ENCODE measurements at places on chromosomes 4 and X.

DNA sequence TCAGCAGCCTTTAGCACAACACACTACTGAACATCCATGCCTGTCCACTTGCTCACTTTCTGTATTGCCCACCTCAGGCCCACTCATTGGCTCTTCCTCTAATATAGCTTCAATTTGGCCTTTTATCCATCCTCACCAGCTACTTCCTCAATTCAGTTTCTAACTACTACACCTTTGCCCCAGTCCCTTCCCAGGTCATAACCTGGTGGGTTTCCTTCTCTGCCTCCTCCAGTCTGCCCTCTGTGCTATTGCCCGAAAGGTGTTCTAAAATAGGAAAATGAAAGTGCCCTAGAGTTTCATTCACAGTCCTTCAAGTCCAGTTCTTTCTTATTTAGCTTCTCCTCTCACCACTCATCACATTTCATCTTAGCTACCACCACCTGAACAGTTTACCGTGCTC lies 23.1 kb downstream of the MOSPD2 start:
- no peak for DNase-seq

- no peak for DNase-seq
Measured at GRCh38 chrX:78124307-78124706, 15.1 kb downstream of the TAF9B start.

DNA sequence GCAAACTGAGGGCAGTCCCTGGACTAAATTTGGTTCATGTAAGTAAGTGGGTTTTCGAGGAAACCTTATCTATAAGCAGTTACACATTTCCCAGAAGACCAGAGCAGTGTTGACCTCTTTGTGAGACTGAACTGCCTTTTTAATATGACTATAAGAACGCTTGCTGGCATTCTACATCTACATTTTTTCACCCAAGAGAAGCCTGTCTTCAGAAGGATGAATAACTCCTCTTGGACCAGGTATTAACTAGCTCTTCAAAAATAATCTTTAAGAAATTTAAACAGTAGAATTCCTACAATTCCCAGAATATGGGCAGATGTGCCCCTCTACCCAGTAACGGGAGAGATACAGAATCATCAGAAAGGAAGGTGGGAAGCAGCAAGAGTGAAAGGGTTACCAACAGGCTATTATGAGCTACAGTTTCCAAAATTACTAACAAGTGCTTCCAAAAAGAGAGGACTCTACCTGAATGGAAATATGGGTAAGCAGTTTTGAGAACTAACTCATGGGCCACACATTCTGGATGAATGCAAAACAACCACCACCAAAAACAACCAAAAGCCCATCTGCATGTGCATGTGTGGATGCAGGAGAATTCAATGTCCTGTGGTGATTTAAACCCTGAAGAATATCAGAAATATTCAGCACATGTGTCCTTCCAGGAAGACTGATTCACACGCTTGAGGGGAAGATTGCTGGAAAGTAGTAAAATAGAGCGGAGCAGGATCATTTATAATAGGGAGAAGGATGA lies 17.4 kb downstream of the BBS12 start:
- DNase-seq, result no peak

- DNase-seq, result no peak
Measured at GRCh38 chr4:6907658-6908191, 1.9 kb upstream of the TBC1D14 start.

DNA sequence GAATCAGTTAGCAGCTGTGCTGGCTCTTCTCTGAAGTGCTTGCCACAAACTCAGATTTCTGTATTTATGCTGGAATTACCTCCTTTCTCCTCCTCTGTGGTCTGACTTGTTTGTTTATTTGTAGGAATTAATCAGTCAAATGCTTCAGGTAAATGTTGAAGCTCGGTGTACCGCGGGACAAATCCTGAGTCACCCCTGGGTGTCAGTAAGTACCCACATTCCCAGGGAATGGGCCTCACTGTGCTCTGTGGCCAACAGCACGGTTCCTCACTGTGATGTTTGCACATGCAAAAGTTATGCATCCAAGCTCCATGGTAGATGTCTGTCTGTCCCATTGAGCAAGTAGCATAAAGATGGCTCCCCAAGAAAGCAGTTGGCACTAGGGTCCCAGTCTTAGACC lies 169.9 kb downstream of the DCLK2 start:
- no peak for DNase-seq

DNA sequence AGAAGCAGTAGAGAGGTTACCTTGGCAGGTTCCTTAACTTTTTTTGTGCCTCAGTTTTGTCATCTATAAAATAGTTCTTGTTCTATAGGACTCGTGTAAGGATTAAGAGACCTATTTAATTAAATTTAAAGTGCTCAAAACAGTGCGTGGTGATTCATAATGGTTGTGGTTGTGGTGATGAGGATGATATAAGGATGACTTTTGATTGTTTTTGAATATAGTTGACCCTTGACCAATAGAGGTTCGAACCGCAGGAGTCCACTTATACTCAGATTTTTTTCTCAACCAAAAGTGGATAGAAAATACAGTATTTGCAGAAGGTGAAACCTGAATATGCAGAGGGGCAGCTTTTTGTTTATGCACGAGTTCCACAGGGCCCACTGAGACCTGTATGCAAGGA lies 14.6 kb downstream of the SMAD1 start:
- DNase-seq, result no peak

DNA sequence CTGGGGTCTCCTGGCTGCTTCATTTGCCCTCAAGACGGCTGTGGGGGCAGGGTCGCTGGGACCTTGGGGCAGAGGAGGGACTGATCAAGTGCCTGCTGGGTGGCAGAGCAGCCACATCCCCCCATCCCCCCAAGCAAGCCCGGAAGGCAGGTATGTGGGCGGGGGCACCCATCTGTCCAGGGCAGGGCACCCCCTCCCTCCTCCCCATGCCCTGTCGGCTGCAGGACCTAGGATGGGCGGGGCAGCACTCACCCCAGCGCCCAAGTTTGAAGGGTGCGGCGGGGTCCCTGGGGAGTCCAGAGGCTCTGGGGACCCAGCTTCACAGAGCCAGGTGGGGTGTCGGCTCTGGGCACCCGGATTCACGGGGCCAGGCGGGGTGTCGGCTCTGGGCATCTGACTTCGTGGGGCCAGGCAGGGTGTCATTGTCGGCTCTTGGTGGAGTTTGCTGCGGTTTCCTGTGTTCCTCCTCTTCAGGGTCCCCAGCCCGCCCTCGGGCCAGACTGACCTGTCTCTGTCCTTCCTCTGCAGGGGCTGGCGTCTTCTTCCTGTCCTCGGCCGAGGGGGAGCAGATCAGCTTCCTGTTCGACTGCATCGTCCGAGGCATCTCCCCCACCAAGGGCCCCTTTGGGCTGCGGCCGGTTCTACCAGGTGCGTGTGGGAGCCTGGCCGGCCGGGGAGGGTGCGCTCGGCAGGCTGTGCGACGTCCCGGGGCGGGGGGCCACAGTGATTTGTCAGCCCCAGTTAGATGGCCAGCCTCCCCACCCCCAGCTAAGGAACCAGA lies 22.1 kb downstream of the DOK7 start:
- DNase-seq, result no peak

- no peak for DNase-seq
Measured at GRCh38 chr4:119299741-119300100, 22.2 kb downstream of the FABP2 start.

GRCh38 chrX:115609621-115610020 lies 48.6 kb downstream of the PLS3 start:
- DNase-seq, result no peak

- no peak for DNase-seq
Measured at GRCh38 chr4:61556277-61556676, 356.2 kb downstream of the ADGRL3 start.

- DNase-seq, result no peak
Measured at GRCh38 chrX:46831765-46832327, 5.0 kb upstream of the RP2 start.

DNA sequence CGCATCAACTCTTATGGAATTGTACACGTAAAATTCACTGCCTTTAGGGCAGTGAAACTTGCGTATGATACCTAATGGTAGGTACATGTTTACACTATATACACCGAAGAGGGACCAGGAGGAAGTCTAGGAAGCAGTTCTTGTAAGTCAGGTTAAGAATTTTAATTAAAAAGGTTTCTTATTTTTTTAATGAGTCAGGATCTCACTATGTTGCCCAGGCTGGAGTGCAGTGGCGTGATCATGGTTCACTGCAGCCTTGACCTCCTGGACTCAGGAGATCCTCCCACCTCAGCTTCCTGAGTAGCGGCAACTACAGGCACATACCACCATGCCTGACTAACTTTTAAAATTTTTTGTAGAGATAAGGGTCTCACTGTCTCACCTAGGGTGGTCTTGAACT lies 6.6 kb downstream of the NUDT9 start:
- DNase-seq, result no peak

- DNase-seq, result no peak
Measured at GRCh38 chr4:106079616-106080015, 184.3 kb downstream of the NPNT start.

DNA sequence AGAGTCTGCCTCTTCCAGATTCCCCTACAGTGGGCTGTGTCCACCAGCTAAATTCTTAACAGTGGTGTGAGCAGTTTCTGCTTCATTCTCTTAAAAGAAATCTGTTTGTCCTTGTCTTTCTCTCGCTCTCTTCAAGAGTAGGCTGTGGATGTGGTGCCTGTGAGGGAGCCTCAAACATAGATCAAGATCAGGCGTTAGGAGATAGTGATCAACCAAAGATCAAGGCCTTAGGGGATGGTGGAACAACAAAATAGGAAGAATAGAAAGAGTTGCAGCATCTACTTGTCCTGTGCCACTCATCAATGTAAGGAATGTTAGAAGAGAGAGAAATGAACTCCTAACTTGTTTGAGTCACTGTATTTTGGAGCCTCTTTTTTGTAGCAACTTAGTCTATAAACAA lies 144.2 kb downstream of the AASDH start:
- no peak for DNase-seq

- DNase-seq, result no peak
Measured at GRCh38 chrX:83260288-83260687, 247.8 kb upstream of the POU3F4 start.

DNA sequence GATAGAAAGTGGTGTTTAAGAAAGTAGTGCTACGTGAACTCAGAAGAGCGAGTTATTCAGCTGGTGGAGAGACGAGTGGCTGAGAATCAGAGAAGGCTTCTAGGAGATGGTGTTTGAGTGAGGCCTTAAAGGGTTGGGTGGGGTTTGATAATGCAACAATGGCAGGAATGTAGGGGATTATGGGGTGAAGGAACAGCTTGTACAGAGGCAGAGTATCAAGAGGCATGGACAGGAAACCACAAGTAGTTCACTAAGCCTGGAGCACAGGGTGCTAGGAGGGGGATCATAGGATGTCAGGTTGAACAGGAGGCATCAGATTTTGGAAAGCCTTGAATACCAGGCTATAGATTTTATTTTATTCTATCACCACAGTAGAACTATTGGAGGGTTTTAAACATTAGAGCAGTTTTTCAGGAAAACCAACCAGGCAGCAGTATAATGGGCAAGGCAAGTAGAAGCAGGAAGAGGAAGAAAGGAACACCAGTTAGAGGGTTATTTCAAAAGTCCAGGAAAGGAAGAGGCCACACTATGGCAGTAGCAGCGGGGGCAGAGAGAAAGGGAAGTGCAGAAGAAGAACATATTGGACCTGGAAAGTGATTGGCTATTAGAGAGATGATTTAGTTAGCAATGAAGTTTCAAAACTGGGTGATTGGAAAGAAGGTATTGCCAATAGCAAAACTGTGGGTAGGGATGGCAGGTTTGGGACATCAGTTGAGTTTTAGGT lies 99.2 kb downstream of the DOCK11 start:
- DNase-seq, result no peak

DNA sequence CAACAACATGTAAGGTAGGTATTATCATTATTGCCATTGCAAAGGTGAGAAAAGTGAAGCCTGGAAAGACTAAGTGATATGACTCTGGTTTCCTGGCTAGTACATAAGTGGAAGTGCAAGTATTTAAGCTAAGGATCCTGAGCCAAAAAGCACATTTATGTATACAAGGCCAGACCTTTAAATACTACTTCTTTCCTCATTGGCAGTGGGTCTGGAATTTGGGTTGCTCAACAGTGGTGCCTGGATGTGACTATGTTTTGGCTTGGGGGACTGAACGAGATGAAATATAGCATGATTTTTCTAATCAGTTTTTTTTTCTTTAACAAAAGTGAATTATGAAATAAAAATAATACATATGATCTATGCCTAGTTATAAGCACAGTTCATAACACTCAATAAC lies 7.4 kb upstream of the FGF13 start:
- no peak for DNase-seq

DNA sequence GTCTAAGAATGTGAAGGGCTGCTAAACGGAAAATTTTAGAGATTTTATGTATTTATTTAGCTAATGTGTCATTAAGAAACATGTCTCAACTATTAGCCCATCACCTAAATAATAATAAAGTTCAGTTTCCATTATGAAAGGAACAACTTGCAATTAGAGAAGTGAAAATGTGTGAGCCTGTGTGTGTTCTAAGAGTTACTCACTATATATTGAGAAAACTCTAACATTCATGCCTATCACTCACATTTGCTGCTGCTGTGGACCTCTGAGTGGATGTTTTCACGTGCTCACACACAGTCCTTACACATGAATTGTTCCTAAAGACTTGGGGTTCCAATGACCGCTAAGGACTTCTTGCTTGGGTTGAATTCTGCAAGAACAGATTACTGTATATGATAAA lies 364.0 kb downstream of the TMA16 start:
- DNase-seq, result no peak

DNA sequence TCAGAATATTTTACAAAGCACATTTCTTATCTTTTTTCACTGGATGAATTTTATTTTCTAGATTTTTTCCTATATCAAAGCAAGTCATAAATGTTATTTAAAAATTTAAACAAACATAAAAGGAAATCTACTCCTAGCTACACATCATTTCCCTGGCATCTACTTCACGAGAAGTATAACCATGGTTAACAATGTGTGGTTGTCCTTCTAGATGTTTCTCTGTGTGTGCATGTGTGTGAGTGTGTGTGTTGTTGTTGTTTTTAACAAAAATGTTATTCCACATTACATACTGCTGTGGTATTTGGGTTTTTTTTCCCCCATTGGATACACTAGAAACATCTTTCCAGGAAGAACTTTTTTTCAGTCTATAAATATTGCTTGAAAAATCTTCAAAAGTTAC lies 103.1 kb downstream of the CHIC2 start:
- DNase-seq, result no peak

DNA sequence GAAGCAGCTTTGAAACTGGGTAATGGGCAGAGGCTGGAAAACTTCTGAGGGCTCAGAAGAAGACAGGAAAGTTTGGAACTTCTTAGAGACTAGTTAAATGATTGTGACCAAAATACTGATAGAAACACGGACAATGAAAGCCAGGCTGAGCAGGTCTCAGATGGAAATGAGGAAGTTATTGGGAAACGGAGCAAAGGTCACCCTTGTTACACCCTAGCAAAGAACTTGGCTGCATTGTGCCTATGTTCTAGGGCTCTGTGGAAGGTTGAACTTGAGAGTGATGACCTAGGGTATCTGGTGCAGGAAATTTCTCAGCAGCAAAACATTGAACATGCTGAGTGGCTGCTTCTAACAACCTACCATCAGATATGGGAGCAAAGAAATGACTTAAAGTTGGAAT lies 50.8 kb upstream of the FBXW7 start:
- no peak for DNase-seq

Data from amygdala (tissue), 56 donors.